ENCODE measurements at places on chromosomes 3 and 15.

GRCh38 chr15:44584162-44584749, 47.3 kb downstream of the EIF3J start:
- peak; percentile 17 for DNase-seq

DNA sequence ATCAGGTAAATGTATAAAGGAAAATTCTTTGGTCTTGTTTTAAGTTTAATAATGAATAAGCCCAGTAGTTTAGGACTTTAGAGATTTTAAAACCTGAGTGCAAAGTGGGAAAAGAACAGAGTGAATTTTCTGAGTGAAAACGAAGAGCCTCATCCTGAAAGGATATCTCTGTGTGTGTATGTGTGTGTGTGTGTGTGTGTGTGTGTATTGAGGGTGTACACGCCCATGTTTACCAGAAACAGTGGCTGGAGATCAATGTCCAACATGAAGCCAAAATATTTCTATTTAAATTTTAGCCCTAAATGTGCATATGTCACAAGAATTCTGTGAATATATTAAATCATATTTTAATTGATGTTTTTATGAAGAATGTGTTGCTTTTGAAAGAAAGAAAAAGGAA, 549.9 kb downstream of the CADM2 start:
- no peak for DNase-seq

GRCh38 chr3:110562621-110563020, 509.0 kb upstream of the NECTIN3 start:
- DNase-seq: no peak

DNA sequence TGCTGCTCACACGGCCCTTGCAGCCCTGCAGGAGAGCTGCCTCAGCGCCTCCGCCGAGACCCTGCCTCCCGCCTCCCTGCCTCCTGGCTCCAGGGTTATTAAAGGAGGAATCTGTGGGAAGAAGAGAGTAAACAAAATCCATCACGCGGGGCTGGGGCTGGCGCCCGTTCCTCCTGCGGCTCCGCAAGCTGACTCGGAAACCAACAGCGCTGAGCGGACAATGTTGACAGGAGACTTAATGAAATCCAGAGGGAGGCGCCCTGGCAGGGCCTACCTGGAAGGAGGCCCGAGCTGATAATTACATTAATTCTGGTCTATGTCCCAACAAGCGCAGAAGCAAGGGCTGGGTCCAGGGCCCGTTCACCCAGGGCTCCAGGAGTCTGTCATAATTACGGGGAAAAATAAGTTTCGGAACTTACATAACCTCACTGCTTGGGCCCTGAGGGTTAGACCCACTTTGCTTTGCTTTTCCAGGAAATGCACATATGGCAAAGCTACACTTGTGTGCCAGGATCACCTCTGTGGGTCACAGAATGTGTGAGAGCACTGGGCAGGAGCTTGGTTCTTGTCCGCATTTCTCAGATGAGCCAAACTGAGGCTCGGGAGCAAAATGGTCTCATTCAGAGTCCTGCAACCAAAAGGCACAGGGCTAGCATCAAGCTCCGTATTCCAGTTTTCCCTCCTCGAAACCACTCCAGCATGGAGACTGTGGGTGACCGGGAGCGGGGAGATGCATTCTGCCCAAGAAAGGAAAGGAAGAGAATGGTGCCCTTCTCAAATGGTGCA, 43.8 kb upstream of the SLC6A6 start:
- no peak for DNase-seq

GRCh38 chr15:78709263-78709882, 68.4 kb upstream of the CHRNB4 start:
- peak; percentile 34 for DNase-seq

- DNase-seq: no peak
Observed at GRCh38 chr3:125098611-125099291, 43.0 kb upstream of the HEG1 start.

GRCh38 chr3:3286014-3286413, 106.5 kb upstream of the CRBN start:
- DNase-seq: no peak

- no peak for DNase-seq
Observed at GRCh38 chr3:174495928-174496327, 363.2 kb upstream of the NAALADL2 start.

GRCh38 chr15:101536166-101536874, 46.8 kb upstream of the PCSK6 start:
- no peak for DNase-seq

GRCh38 chr15:33926260-33926659, 42.0 kb upstream of the CHRM5 start:
- no peak for DNase-seq

DNA sequence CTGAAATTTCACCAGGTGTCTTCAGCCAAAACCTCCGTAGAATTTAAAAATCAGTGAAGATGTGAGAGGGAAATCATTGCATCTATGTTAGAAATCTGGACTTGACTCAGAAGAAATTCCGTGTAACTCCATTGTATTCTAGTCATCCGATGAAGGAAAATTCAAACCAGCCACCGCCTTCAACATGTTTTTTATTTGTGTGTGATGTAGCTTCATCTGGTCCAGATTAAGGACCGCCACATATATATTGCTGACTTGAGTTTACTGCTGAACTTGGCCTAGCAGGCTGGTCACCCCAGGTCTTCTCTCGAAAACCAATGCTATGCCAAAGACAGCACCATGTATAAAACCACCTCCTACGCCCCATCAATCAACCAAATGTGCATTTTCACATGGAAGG, 120.9 kb downstream of the FOXP1 start:
- no peak for DNase-seq

DNA sequence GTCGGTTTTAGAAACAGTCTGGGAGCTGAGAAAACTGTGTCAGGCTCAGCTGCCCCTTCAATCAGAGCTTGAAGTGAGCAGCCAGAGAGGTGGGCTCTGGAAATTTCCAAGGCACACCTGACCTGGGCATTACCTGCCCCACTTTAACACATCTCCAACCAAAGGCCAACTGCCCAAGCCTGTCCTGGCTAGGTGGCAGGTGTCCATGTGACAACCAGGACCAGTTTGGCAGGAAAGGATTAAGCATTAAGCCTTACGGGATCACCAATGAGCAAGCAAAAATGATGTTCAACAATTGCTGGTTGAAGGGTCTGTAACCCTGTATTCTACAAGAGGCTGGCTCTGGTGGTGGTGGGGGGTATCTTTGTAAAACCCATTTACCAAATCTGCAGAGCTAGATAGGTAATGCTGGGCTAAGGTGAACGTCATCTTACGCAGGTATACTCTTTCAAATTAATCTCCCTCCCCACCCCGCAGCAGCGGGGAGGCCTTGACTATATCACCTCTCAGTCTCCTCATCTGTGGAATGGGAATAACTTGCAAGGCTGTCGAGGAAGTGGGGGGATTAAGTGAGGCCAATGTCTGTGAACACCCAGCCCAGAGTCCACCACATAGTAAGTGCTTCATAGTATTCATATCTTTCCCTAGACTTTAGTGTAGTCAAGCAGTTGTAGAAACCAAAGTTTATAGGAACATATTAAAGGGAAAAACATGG, 183.2 kb downstream of the MEGF11 start:
- DNase-seq: no peak

- no peak for DNase-seq
Observed at GRCh38 chr15:101189409-101190091, 62.3 kb downstream of the CHSY1 start.

DNA sequence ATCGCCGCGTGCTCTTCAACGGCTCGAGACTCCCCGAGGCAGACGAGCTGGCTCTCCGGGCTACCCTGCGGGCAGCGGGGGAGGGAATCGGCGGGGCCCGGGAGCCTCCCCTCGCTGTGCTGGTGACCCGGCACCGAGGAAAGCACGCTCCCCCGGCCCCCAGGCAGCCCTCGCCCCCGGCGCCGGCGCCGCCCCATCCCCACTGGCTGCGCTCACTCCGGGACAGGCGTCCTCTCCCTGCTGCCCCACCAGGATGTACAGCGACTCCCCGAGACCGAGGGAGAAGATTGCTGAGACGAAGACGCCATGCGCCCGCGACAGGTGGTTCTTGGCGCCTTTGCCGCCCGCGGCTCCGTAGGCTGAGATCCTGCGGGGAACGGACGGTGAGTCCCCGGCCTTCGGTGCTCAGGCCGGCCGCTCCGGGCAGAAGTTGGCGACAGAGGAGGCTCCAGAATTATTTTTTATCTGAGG, 1.7 kb downstream of the LTK start:
- DNase-seq: no peak

GRCh38 chr3:142853270-142854168, 35.4 kb downstream of the PCOLCE2 start:
- no peak for DNase-seq

DNA sequence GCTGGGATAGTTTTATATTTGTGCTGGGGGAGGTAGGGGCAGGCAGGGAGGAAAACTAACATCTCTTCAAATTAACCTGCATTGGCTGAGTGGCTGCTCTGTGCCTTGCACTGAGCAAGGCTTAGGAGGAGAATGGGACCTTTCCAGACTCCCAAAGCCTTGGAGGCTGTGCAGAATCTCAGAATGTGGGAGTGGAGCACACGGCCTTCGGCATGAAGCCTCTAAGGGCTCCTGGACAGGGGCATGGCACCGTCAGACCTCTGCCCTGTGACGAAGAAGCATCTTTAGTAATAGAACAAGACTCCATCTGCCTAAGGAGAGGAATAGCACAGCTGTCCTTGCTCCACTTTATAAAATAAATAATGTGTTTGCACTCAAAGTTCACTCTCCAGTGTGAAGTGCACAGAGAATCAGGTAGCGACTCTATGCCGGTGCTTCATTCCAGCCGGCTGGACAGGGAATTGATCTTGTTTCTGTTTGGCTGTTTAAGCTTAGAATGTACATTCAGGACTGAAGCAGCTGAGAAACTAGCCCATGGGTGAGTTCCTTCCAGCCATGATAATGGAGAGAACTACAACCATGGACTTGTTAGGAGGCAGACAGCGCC, 228.5 kb upstream of the ADAMTS9 start:
- DNase-seq: no peak

DNA sequence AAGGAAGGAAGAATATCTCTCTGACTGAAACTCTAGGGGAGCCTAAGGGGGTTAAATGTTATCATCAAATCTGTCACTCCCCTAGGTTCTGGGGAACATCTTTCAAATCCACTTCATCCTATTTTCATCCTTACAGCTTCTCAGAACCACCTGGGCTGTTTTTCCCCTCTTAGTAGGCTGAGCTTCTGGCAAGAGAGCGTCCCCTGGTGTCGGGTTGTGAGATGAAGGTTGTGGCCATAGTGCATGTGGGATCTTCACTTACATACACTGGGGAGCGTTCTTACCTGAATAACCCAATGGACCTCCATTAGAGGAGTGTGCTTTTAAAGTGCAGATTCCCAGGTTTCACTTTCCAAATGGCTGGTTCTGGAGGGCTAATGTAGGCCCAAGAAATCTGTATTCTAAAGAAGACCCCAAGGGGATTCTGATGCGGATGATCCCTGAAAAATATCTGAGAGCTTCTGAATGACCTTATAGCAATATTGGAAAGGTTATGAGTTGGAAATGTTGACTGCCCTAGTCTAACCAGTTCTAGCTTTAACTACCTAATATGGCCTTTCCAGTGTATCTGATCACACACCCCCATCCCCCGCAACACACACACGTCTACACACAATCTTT, 663.7 kb downstream of the AGBL1 start:
- DNase-seq: peak; percentile 20

DNA sequence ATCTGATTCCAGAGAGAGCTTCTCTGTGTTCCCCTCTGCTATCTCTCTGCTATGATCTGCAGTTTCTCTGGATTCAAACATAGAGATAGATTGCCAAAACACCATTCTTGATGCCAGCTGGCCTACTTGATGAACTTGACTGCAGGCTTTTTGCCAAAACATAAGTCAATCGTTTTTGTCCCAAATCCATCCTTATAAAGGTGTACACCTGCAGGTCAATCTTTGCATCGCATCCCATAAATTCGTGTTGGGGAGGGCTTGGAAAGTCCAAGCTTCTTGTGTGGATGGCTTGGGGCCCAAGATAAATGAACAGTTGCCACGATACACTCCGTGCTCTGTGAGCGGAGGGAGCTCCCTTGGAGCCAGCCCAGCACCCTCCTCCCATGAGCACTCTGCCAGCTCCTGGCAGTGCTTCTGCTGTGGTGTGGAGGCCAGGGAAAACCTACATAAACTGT, 2.7 kb downstream of the CERS3 start:
- DNase-seq: no peak

DNA sequence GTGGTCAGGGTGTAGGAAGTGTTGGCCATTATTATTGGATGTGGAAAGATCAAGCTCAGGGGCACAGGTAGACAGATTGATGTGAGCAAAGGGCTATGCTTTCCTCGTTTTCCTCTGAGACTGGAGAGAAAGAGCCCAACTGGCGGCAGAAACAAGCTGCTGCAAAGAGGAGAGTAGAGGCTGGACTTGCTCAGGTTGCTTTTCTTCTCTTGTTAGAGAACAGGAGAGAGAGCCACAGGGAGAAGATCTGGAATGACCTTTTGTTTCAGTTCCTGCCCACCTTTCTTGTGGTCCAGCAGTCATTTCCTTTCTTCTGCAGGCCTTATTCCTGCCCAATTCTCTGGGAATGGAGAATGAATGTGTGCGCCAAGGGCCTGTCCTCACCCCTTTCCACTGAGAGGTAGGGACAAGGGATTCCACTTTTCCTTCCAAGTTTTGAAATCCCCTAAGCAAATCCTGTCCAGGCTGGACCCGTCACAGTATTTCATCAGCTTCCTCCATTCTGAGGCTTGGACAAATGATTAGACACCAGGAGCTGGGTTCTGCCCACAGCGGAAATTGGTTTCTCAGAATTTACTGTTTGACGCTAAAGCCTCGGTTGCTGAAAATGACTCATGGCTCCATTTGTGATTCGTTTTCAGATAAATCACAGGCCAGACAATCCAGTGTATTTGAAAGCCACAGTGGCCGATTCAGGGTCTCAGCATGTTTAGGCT, 16.1 kb downstream of the ZNF80 start:
- DNase-seq: no peak

- DNase-seq: no peak
Observed at GRCh38 chr3:21508246-21508645, 242.8 kb downstream of the ZNF385D start.

DNA sequence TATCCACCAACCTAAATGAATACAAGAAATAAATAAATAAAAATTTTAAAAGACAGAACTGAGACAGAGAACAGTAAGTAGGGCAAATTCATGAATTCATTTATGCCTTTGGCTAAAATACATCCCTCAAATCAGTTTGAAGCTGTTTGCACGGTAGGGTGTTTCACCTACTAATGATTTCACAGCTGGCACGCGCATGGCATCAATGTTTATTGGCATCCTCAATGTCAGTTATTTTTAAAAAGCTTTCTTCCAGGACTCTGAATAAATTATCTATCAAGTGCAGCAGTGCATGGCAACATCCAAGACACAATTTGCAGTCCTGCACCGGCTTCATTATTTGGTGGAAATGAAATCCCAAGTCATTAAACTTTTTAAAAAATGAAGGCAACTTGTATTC, 985.2 kb upstream of the ROBO1 start:
- DNase-seq: no peak

DNA sequence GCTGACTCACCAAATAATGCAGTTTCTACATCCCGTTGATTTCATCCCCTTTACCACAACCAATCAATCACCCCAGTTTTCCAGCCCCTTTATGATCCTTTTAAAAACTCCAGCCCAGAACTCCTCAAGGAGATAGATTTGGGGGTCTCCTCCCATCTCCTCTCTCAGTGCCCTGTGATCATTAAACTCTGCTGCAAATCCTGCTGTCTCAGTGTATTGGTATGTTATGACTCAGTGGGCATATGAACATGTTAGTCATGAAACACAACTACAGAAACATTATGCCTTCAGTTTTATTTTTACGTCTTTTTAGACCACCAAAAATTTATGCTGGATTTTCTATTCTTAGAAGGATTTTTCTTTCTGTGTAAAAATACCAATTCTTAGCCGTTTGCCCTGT, 213.7 kb downstream of the DIPK2A start:
- DNase-seq: no peak

- no peak for DNase-seq
Observed at GRCh38 chr3:13300546-13301285, 119.4 kb downstream of the NUP210 start.
